ENCODE measurements at places on chromosomes 5 and 9.

GRCh38 chr5:110072651-110073050, 382.9 kb downstream of the MAN2A1 start:
- DNase-seq = no peak

DNA sequence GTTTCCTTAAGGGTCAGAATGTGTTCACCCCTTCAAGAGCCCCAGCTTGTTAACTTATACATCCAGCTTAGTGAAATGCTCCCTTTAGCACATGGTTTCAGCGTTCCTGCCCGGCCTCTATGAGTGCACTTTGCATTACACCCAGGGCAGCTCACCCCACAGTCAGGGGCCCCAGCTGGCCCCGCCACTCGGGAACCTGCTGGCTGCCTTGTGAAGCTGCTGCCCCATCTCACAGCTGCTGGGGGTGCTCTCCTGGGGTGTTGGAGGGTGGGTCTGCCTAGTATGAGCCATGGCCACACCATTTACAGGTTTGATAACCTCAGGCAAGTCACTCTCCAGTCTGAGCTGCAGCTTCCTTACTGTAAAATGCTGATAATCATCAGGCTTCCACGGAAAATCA, 32.2 kb downstream of the HRH2 start:
- no peak for DNase-seq

- DNase-seq = no peak
Measured at GRCh38 chr5:98872674-98873073, 56.1 kb downstream of the CHD1 start.

GRCh38 chr9:81244631-81245030, 444.7 kb downstream of the TLE1 start:
- no peak for DNase-seq

- peak; percentile 80 for DNase-seq
Measured at GRCh38 chr5:40221796-40222195, 457.9 kb upstream of the PTGER4 start.

- DNase-seq = peak; percentile 90
Measured at GRCh38 chr5:39100851-39101396, 26.7 kb upstream of the RICTOR start.

DNA sequence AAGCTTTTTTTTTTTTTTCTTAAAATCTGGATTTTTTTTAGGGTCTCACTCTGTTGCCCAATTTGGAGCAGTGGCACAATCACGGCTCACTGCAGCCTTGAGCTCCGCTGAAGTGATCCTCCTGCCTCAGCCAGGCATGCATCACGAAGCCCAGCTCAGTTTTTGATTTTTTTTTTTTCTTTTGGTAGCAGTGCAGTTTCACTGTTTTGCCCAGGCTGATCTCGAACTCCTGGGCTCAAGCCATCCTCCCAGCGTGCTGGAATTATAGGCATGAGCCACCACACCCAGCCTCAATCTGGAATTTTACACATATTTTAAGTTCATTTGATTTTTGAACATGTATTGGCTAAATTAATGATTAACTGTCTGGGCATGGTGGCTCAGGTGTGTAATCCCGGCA, 36.3 kb downstream of the TRIO start:
- no peak for DNase-seq

GRCh38 chr5:148805326-148806290, 20.8 kb upstream of the ADRB2 start:
- no peak for DNase-seq

- no peak for DNase-seq
Measured at GRCh38 chr5:64826541-64826940, 57.8 kb downstream of the CWC27 start.

DNA sequence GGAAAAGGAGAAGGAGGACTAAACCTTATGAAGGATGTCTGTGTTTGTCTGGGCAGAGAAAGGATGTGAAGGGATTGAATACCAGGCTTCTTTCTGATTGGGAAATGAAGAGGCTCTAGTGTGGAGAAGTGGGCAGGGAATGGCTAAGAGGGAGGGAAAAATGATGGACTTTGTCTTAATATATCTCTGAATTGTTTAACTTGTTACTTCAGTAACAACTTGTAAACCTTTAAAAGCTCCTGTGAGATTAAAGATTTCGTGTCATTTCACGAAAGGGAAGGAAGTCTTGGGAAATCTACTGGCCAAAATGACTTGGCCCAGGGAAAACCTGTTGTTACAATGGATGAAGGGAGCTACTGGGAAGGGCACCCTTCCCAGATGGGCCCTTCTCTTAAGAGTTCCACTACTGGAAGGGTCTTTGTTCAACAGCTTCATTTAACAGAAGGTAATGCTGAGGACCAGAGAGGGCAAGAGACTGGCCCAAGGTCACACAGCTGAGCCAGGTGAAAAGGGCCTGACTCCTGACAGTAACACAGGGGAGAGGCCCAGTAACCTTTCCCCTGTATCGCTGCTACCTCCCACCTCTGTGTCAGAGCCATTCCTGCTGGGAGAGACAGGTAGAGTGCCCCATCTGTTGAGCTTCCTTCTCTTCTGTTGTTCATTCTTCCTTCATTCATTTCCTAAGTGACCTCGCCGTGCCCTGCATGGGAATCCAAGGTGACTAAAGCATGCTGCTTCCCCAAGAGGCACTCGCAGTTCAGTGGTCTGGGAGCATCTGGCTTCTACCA, 5.1 kb upstream of the TCOF1 start:
- DNase-seq = no peak

DNA sequence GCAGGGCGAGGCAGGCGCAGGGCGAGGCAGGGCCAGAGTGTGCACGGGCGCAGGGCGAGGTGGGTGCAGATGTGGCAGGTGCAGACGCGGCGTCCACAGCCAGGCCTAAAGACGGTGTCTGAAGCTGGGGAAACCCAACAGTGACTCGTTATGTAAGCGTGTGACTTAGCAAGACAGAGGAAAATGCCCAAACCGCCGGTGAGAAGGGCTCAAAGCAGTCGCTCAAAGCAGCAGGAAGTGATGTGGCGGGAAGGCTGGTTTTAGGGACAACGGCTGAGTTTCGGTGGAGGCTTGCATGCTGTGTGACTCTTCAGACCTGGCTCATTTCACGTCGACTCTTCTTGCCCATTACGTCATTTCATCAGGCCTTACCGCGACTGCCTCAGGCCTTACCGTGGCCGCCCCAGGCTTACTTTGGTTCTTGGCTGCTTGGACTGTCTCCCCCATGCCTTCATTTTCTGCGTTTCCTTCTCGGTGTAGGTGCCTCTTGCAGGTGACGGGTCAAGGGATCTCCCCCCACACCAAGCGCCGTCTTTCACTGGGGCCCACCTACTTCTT, 50.5 kb upstream of the EXOC3 start:
- DNase-seq = no peak

DNA sequence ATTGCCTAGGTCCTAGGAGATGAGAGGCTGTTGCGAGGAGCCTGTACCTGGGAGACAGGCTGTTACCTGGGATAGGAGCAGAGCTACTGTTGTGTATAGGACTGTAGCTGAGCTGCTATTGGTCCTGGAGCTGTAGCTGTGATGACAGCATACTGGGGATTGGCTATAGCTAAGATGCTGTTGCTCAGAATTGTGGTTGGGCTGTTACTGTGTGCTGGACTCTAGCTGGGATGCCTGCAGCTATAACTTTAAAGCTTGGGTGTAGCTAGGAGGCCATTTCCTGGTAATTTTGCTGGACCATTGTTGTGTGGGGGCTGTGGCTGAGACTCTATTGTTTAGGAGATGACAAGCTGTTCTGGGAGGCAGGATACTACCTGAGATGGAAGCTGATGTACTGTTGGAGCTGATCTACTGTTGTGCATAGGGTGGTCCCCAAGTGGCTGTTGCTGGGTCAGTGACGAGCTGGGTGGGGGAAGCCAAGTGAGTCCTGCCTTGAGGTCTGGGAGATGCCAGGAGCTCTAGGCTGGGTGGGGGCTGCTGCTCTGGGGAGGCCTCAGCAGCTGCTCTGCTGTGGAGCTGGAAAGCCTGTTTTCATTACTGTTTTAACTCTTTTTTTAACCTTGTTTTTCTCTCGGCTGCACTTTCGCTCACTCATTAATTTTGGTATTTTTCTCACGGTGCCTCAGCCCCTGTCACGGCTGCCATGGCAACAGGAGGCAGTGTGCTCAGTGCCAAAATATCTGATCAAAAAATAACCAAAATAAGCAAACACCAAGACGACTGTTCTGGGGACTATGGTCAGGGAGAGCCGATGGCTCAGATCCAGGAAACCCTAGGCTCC, 3.0 kb upstream of the PCDH1 start:
- DNase-seq = no peak

- no peak for DNase-seq
Measured at GRCh38 chr9:109139851-109140250, 20.1 kb upstream of the TMEM245 start.

DNA sequence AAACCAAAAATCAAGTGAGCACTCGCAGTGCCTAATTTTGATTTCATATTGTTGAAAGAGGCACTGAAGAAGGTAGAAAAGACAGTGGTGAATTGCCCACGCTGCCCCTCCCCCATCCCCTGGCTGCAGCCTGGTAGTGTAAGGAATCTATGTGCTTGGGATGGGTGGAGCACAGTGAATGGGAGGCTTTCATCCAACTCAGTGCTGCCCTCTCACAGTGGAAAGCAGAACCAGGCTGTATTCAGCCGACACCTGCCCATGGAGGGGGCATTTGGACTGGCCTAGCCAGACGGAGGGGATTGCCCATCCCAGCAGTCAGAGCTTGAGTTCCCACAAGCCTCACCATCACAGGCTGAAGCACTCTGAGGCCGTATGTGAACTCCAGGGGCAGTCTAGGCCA, 800.4 kb upstream of the DMAC1 start:
- DNase-seq = no peak

- DNase-seq = no peak
Measured at GRCh38 chr9:79757881-79758669, 186.3 kb downstream of the TLE4 start.

GRCh38 chr9:114811966-114812636, 6.3 kb upstream of the TNFSF15 start:
- no peak for DNase-seq

DNA sequence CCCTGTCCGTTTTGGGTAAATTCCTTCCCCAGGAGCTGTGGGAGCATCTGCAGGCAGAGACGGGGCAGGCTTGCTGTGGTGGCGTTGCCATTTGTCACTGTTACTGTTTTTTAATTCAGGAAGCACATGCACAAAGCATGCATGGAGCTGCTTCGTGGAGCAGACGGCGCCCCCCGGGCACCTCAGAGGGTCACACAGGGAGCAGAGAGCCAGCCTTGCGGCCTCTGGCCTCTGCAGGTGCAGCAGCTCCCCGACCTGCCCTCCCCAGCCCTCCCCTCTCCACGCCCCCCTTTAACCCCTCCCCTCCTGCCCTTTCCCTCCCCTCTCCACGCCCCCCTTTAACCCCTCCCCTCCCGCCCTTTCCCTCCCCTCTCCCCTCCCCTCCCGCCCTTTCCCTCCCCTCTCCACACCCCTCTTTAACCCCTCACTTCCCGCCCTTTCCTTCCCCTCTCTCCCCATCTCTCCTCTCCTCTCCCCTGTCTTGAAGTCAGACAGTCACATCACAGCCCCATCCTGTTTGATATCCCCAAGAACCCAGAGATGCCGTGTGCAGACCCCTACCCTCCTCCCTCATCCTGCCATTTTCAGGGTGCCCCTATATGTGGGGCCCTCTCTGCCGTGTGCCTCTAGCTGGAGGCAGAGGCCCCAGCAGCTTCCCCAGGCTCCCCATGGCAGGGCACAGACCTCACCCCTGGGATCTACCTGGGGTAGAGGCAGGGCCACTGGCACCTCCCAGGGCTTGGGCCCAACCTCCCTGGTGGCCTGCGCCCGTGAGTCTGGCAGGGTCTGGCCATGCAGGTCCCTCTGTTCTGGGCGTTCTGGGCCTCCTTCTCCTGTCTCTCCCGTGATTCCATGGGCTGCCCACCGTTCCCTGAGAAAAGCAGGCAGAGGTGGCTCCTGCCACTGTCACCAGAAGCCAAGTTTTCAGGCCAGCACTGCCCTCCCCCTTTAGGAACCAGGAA, 29.6 kb upstream of the UBAC1 start:
- no peak for DNase-seq

DNA sequence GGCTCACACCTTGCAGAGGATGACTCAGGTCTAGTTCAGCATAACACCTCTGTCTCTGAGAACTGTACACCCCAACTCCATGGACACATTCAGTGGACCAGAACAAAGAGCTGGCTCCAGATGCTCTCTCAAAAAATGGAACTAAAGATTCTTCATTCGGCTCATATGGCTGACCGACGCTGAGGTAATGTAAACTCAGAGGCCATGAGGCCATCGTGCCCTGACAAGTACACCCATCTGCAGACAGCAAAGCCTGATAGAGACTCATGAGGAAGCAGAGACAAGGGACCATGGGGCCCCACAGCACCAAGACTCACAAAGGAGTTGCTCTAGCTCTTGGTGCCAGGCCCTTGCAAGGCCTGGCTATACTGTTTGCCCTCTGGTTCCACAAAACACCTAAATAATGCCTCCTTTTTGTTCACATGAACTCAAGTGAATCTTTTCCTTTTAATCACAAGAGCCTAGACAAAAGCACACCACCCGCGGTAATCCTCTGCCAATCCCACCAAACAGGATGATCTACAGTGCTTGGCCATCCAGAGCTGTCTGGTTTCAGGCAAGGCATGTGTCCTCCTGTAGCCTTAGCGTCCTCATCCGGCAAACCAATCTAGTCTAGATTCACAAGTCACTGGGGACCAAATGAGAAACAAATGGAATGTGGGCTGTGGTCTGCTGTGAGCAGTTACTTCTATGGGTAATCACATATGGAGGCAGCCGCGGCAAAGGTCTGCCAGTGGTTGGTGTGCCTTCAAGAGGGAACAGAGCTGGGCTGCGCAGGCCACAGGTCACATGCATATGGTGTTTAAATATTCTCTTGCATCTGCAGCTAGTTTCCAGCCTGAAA, 22.7 kb downstream of the MED27 start:
- DNase-seq = no peak

DNA sequence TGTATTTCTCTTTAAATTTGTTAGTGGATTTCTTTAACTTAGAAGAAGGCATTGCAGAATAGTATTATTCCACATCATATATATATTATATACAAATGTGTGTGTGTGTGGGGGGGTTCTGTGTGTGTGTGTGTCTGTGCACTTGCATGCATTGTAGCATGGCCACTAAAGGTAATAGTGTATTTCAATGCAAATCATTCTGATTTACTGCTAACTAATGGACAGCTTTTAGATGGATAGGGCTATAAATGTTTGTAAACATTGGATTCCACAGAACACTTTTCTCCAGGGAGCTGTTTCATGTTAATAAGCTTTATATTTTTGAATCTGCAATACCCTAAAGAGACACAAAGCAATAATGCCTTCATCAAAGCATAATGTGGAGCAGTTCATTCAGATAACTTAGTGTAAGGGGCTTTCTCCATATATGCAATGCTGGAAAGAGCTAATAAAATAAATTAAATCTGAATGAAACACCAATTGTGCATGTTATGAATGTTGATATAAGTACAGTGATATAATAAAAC, 496.7 kb upstream of the CDH9 start:
- no peak for DNase-seq

GRCh38 chr5:169296419-169297143, 4.4 kb downstream of the SLIT3 start:
- no peak for DNase-seq

DNA sequence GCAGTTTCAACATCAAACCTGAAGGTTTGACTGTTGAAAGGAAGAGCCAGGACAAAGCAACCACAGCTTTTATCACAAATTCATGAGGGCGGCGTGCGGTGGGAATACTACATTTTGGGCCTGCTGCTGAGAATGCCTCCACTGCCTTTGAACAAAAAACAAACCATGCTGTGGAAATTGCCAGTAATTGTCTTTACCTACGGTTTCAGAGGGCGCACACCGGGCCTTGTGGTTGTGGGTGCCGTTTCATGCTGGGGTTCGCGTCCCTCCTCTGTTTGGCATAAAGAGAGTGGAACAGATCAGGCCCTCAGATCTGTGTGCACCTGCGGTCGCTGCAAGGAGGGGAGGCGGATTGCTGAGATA, 27.6 kb upstream of the TCF7 start:
- no peak for DNase-seq
